Tibial nerve (tissue), 4 donors: ENCODE measurements at places on chromosomes 1 and 21.

GRCh38 chr1:113616156-113616555 is 143.1 kb downstream of the PHTF1 start:
- no peak for DNase-seq

- DNase-seq, result no peak
Observed at GRCh38 chr1:56922507-56922906, 43.3 kb downstream of the C8B start.

- DNase-seq, result no peak
Observed at GRCh38 chr1:214808845-214809460, 206.0 kb downstream of the CENPF start.

- no peak for DNase-seq
Observed at GRCh38 chr1:151837197-151837596, 2.4 kb downstream of the C2CD4D start.

- no peak for DNase-seq
Observed at GRCh38 chr21:40186045-40186444, 318.8 kb downstream of the PCP4 start.

GRCh38 chr1:164659621-164660411 is 100.8 kb downstream of the PBX1 start:
- no peak for DNase-seq
